ENCODE measurements at places on chromosomes 4 and X.

GRCh38 chrX:139801397-139801813 is 93.4 kb upstream of the MCF2 start:
- DNase-seq, result no peak

GRCh38 chr4:70518716-70519115 is 347 bp downstream of the AMTN start:
- DNase-seq, result no peak

DNA sequence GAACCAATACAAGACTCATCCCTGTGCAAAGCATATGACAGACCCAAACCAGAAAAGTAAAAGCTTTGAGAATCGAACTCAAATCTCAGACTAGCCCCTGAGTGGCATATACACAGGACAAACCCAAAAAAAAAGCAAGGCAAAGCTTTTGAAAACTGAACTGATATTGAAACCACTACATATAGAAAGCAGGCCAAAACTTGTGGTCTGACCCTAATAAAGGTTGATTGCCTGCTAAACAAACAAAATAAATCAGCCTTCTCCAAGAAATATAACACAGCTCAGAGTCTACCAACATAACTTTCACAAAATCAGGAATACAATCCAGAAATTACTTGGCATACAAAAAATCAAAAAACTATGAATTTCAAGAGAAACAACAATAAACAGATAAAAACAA is 40.3 kb downstream of the LRBA start:
- no peak for DNase-seq

DNA sequence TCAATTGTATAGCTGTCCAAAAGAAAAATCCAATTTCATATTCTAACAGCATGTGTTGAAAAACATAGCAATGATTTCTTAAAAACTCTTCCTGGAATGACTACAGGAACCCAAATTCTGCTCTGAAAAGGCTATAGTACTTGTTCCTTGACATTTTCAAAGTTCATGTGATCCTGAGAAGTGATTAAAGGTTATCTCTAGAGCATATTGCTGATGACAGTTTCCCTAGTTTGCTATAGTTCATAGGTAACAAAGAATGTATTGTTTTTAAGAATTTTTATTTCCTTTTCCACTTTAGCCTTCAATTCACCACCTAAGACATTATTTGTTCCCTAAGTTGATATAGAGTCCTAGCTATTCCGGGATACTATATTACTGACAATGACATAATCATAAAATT is 1614.6 kb downstream of the PCDH7 start:
- DNase-seq, result no peak

DNA sequence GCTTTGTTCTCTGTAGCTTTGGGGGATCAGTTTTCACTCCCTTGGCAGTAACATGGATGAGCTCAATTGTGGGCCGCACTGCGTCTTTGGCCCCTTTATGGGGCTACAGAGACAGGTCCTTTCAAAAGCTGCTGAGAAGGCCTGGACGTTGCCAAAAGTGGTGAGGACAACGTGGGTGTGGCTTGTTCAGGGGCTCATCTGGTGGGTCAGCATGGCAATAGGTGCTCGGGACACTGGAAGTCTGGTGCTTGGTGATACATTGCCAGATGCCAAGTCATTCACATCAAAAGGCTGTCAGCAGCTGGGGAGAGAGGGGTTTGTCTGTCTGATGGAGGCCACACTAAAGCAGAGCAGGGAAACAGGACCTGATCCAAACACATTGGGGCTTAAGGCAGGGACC is 149.8 kb upstream of the EOLA2 start:
- DNase-seq, result no peak

DNA sequence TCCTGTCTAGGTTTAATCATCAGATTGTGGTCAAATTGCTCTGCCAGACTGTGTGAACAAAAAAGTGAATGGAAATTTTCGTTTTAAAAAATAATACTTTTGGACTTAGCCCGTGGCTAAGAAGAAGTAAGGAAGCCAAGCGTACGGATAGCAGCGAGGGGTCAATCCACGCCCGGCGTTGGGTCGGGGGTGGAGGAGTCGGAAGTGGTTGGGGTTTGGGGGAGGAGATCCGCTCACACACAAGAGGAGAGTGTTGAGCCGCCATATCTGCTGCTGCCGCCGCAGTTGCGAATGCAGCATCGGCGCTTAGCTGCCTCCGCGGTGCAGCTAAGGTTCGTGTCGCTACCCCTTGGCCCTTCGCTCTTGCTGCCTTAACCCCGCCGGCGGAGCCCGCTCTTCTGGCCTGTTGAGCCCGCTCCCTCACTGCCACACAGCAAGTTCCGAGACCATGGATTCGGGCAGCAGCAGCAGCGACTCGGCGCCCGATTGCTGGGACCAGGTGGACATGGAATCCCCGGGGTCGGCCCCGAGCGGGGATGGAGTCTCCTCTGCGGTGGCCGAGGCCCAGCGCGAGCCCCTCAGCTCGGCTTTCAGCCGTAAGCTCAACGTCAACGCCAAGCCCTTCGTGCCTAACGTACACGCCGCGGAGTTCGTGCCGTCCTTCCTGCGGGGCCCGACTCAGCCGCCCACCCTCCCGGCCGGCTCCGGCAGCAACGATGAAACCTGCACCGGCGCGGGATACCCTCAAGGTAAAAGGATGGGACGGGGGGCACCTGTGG is at the start of gene GSPT2:
Gene GSPT2, plus strand, starts transcription at position 264 of the 779 bp plus-strand sequence. Its CDS starts 185 bp downstream, at position 449.
- DNase-seq, result peak; percentile 63

- DNase-seq, result no peak
Observed at GRCh38 chr4:110032603-110033002, 119.9 kb downstream of the EGF start.

- DNase-seq, result no peak
Observed at GRCh38 chrX:13837290-13837745, 20.4 kb upstream of the GPM6B start.

Measured in CD4-positive, alpha-beta T cell treated with Interleukin-21 for 1 hour (primary cell).